ENCODE measurements at places on chromosomes 5 and 9.

GRCh38 chr9:76528056-76528455 lies 69.1 kb downstream of the GCNT1 start:
- DNase-seq: no peak

DNA sequence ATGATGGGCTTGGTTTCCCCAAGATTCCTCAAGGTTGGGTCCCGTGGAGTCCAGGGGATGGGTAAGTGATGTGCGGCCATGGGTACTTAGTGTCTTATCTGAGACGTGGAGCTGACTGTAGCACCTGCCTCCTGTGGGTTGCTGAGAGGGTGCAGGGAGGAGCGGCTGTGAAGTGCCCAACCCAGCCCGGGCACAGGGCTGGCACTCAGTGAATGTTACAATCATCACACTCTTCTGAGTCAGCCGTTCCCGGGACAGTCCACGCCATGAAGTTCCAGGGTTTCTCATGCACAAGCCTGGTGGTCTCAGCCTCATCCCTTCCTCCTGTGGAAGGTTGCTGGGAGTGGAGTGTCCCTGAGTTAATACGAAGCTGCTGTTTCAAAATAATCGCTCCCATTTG lies 29.1 kb downstream of the NTNG2 start:
- DNase-seq: no peak

- DNase-seq: no peak
These were observed 104.9 kb downstream of the CFAP90 start for GRCh38 chr5:7745882-7746610.

- no peak for DNase-seq
These were observed 10.8 kb downstream of the TCF7 start for GRCh38 chr5:134125039-134126015.

GRCh38 chr9:114516913-114517312 lies 11.6 kb upstream of the WHRN start:
- DNase-seq: no peak

DNA sequence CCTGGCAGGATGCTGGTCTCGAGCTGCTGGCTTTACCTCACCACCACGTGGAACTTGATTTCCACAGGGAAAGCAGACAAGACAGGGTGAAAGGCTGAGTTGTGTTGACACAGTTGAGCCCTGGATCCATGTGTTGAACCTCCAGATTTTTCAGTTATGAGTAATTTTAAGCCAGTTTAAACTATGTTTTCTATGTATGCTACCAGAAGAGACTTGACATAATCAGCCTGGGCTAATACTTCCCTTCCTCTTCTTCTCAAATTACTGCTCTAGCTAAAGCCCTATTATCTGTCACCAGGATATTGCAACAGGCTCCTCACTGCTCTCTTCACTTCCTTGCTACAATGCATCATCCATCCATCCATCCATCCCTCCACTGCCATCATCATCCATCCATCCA lies 12.0 kb upstream of the PHYKPL start:
- DNase-seq: no peak
